Tongue (tissue), 3 donors: ENCODE measurements at places on chromosomes 7 and 10. TPM values are rescaled to one million over a fixed set of nuclear protein-coding genes. Genes with fewer than 3 reads are reported as not detected.

DNA sequence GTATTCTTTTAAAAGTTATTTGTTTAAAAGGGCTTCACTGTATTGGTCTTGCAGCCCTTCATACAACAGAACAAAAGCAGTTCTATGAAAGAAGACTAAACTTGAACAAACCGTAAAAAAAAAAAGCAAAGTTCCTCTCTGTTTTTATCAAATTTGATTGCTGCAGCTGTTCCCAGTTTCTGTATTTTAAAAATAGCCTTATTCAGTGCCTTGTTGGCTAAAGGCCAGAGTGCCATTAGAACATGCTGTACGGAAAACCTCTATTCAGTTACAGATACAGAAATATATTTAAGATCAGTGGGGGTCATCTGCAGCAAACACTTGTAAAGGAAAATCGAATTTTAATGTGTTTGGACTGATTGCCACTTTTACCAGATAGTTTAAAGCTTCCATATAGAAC lies 207.8 kb upstream of the ETV1 start:
- peak; percentile 72 for DNase-seq

DNA sequence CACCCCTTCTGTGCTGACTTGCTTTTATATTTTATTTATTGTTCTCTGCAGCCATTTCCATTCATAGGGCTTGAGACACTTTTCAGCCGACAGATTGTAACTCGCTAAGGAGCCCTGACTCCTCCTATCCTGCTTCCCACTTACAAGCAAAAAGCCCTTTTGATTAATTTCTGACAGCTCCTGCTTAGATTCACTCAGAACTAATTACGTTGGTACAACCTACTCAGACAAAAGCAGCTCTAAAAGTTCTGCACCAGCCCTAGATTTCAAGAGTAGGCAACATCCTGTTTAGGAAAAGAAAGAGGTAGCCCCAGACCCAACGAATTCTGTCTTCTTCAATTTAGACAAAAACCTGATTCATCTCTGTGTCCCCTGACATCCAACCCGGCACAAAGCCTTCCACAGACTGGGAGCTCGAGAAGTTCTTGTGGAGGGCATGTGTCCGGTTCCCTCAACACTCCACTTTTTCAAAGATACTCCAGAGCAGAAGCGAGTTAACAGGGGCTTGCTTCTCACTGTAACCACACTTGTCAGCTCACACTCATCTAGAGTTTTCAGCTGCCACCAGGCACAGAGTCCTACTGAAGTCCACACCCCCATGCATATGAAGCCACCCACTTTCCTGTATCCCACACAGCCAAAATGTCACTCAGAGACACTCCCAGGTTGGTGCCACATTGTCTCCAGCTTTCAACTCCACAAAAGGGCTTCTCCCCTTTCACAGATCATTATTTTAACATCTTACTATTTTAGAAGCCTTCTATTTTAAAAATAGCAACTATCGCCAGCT lies 113.6 kb upstream of the NFE2L3 start:
- peak; percentile 20 for DNase-seq

DNA sequence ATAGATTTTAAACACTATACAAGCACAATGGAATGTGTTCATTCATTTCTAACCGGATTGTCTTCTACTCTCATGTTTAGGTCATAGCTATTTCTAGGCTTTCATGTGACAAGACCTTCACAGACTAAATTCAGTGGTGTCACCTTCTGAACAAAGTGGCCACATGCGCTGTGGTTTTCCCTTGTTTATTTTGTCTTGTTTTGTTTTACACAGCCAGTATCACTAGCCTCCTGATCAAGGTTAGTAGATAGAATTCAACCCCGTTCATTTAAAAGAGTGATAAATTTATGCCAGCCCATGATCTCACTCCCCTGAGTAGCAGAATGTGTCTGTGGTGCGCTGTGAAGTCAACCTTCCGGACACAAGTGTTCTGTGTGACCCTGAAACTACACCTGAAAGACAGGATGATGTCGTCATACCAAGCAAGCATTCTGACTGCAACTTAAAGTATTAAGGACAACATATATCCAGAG lies 209.1 kb downstream of the CREB5 start:
- DNase-seq: no peak

- no peak for DNase-seq
These were observed 341.8 kb upstream of the SEMA3A start for GRCh38 chr7:84536271-84536870.

- no peak for DNase-seq
These were observed 268.6 kb downstream of the SEC23IP start for GRCh38 chr10:120161111-120161510.

DNA sequence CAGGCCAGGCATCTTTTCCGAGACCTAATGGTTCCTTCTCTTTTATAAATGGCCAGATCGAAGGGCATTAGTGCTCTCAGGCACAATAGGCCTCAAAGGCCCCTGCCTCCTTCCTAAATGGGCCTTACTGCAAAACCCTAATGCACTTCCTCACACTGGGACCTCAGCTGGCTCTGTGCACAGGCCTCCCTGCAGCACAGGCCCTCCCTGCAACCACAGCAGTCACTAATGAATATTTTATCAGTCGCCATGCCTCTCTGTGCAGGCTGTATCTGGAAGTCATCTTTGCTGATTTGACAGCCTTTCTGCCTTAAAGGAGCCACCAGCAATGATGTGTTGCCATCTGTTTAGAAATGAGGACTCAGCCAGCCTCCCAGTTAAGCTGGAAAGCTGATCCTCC lies 54.9 kb upstream of the SDK1 start:
- no peak for DNase-seq

- no peak for DNase-seq
These were observed 1059.8 kb downstream of the LRMDA start for GRCh38 chr10:76491216-76491615.

GRCh38 chr10:29998142-29998808 lies 61.1 kb downstream of the JCAD start:
- peak; percentile 89 for DNase-seq

DNA sequence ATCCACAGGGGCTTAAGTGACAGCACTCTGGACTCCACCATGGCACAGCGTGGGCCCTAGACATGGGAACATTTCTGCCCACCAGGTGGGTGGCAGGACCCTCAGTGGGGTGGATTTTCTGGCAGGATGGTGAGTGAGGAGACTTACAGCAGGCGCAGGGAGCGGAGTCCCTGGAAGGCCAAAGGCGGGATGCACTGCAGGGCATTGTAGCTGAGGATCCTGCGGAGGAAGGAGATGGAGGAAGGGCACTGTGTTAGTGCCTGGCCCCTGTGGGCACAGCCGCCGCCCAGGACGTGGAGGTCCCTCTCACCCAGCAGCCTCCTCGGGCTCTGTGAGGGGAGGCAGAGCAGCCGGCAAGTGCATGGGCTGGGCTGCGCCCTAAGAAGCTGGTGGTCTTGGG lies 154.3 kb downstream of the SLIT1 start:
- no peak for DNase-seq

DNA sequence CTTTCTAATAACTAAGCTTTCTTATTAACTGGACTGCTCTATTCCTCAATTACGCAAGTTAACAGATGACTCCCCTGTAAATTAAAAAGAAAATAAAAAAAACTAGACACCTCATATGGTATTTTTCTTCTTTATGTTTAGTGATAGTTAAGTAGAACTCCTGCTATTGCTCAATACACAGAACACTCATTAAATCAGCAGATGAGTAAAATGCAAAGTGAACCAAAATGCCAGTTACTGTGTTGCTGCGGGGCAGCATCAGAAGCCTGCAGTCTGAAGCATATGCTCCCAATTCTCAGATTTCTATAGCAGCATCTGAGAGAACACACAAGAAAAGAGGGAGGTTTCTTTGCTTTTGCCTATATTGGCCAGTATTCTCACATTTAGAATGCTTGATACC lies 28.4 kb downstream of the CDK6 start:
- DNase-seq: no peak

DNA sequence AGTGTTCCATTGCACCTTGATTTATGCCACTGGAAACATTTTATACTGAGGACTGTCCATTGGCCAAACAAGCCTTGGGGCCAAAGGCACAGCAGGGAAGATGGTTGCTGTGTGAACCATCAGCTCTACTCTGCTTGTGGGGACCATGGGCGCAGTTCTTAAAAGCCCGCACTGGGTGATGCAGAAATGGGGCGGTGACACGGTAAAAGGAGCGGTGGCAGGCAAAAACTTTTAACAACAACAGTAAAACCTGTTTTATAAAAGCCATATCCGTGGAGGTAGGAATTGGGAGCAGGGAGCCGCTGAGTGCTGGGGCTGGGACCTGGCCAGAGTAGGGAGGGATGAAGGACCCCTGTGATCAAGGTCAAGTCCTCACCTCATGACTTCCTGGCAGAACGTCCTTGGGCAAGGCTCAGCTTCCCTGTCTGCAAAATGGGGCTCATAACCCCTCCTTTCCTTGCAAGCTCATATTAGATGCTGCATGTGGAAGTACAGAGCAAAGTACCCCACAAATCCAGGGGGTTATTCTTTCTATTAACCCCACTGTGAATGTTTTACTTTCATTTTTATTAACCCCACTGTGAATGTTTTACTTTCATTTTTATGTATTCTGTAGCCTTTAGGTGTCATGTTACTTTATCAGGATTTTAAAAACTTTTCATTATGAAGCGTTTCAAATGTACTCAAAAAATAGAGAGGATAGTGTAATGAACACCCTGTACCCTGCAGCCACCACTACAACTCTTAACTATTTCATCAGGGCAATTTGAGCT lies 78.3 kb downstream of the GRK5 start:
- DNase-seq: no peak

DNA sequence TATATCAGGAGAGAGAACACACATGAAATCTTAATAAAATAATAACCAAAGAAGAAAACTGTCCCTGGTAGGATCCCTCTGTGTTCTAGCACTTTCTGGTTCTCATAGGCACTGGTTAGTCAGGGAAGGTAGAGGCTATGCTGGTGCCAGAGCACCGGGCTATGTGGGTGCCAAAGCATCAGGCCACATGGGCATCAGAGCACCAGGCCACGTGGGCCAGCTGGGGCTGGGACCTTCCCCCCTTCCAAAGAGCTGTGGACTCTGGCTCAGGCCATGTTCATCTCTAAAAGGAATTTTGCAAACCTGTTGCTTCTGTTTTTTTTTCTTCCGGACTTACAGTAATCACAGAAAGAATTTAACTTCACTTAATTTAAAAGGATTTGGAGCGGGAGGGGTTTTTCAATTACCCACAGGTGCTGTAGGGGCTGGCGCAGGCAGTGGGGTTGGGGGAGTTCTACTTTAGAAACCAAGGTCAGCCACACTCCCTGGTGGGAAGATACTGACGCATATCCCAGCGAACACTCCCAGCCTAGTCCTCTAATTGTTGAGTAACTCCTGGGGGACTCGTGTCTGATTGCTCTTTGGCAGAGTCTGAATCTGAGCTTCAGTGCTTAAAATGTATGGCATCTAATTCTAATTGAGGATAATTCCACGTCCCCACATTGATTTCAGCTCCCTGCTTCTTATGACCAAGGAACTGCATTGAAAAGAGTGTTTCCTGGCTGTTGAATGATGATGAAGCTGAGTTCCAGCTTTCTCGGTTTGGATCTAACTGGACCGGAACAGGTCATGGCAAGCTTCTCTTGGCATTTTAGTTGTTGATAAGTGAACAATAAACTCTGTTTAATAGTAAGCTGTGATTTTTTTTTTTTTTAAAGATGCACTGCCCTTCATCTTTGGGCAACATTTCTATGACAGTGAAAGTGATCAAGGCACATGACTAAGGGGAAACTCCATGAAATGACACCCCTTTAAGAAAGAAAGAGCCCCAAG lies 110.7 kb upstream of the FZD8 start:
- peak; percentile 62 for DNase-seq

DNA sequence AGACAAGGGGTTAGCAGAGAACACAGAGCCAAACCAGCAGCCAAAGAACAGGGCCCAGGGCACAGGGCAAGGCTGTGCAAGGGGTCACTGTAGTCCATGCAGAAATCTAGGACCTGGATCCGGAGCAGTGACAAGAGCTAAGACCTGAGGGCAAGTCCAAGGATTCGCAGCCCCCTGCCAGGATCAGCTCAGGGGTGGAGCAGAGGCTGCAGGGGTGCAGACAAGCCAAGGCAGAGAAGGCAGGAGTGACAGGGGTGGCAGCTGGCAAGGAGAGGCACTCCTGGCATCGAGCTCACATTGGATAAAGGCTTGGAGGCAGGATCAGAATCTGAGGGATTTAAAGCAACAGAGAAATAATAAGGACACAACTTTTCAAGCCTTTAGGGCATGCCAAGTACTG lies 80.7 kb upstream of the NANOS1 start:
- peak; percentile 73 for DNase-seq

DNA sequence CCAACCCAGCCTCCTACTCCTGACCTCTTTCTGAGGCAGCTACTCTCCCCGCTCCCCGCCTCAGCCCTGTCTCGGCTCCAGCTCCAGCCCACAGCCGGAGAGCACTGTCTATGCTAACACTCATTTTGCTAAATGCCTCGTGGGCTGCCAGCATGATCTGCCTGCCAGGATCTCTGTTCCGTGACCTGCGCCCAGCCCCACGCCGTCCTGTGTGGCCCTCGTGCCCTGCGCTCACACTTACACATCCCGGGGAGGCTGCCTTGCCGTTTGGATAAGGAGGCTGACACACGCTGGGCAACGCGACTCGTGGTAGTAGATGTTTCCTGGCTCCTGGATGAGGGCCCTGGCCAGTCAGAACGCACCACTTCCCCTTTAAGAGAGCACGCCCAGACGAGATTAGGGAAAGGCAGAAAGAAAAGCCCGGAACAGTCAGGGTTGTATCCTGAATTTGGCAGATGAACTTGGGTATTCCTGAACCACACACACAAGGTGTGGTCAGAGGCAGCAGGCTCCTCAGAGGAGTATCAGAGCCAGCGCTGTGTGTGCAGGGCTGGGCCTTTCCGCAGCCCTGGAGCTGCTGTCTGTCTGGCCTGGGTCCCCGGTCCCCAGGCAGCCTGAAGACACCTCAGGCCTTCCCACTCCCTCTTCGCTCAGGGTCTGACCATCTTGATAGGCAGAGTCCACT lies 97.7 kb upstream of the EFCAB10 start:
- peak; percentile 43 for DNase-seq

- no peak for DNase-seq
These were observed 124.5 kb downstream of the C10orf105 start for GRCh38 chr10:71594934-71595571.

DNA sequence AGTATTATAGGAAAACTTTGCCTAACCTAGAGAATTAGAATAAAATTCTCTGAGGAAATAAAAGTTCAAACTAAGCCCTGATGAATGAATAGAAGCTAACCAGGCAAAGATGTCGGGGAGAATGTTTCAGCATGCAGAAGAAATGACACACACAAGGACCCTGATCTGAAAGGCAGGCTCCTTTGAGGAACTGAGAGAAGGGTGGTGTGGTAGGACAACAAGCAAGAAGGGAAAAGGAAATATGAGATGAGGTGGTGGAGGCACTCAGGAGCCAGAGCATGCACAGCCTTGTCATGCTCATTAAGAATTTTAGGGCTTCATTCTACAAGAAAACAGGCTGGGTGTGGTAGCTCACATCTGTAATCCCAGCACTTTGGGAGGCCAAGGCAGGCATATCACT lies 90.6 kb downstream of the ARHGAP12 start:
- no peak for DNase-seq

DNA sequence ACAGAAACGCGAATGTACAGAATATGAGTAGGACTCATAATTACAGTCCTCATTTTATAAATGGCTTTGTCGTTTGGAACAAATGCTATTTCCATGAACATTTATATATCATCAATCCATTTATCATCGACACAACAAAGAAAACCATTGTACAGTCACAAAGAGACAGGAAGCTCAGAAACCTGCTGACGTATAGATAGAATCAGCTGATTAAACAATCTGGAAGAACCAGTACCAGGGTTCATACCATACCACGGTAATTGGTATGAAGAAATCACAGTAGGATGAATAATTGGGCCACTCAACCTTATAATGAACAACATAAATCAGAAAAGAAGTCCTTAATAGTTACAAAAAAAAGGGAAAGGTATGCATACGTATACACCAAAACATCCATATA lies 295.0 kb downstream of the PARD3 start:
- DNase-seq: no peak

The NAT16 gene
- total RNA-seq: not detected

The AZGP1 gene
- total RNA-seq: 51.0 TPM

The COBL gene
- total RNA-seq: 87.7 TPM
